Stimulated activated CD4-positive, alpha-beta T cell treated with anti-CD3 and anti-CD28 coated beads, Interleukin-15, amount 100 ng/mL, for 48 hours (primary cell): ENCODE measurements at places on chromosomes 5 and 9.

DNA sequence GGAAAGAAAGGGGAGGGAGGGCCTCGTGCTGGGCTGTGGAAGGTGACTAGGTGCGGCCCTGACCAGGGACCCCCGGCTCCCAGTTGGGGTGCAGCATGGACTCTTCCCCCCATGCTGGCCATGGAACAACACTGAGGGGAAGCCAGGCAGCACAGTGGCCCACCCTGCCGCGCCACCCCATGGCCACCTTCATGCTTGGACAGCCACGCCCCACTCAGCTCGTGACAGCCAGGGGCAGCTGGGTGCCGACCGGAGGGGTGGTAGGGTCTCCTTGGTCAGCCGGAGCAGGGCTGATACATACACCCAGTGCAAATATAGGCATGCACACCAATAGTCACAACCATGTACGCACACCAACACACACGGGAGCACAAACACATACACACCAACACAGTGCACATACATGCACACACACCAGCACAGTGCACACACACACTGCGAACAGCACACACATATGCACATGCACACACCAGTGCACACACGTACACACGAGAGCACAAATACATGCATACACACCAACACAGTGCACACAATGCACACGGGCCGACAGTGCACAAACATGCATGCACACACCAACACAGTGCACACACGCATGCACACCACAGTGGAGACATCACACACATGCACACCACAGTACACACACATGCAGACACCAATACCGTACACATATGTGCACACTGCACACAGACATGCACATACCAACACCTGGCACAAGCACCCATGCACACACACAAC is 8.3 kb downstream of the SOHLH1 start:
- no peak for DNase-seq

DNA sequence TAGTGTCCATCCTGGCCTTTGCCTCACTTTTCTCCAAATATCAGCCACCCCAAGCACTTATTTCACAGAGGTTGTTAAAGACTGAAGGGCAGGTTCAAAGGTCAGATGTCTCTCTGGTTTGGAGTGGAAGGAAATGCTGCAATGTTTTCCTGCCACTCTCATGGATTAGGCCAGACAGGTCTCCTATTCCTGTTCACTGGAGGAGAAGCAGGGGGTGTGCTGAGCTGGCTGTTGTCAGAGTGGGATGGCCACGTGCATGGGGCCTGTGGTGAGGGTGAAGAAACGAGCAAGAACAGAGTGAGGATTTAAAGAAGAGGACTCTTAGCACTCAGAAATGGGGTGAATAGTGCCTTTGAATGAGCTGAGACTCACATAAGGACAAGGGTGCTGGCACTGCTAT is 6.7 kb downstream of the TMEM8B start:
- no peak for DNase-seq

- DNase-seq, result no peak
These were observed 1.1 kb upstream of the GPSM1 start for GRCh38 chr9:136326061-136326760.

GRCh38 chr5:1476181-1476966 is 31.1 kb upstream of the SLC6A3 start:
- no peak for DNase-seq

GRCh38 chr5:761854-762710 is 22.4 kb downstream of the ZDHHC11B start:
- DNase-seq, result no peak

DNA sequence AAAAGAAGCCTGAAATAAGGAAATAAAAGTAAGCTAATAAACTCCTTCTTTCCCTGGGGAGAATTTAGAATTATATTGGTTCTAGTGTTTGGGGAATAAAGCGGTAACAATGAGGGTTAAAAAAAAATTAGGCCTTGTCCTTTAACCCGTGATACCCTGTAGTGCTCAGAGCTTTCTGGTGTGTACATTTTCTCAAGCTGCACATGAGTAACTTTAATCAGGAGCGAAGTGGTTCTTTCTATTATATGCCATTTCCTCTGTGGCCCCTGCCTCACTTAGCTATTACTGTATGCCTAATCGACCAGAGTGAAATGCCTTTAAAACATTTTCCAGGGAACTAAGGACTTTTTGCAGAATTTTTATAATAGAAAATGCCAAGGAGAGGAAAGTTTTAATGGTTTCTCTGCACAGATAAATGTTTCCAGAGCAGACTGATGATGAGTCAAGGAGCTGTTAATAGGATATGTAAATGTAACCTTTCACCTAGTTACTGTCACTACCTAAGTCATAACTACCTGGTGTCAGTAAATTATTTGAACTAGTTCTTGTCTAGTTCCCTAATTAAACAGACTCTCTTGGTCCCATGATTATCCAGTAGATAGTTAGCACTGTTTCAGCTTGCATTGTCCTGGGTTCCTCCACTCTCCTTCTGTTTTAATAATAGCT is 7.6 kb downstream of the PAM start:
- DNase-seq, result no peak

DNA sequence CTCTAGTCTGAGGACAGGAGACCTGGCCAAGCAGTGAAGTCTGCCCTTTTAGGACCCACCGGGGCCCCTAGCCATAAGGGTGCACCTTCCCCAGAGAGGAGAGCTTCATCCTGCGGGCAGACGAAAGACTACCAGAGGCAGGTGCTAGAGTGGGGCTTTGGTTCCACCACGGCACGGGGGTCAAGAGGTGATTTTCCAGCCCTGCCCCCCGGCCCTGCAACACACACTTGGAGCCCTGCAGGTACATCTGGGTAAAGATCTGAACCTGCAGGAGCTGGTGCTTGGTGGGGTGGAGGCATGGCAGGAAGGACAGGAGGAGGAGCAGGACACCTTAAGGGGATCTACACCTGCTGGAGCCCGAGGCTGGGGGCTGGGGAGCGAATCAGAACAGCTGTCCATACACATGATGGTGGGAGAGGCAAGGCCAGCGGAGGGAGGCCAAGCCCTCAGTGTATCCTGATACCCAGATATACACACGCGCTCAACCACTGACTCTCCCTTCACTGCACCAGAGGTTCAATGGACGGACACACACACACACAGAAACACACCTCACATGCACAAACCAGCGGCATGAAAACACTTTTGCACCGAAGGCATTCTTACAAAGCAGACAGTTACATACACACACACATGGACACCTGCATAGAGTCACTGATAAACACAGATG is 98.4 kb upstream of the MVB12B start:
- no peak for DNase-seq

GRCh38 chr9:123548741-123549545 is 192.9 kb downstream of the CRB2 start:
- DNase-seq, result peak; percentile 59

DNA sequence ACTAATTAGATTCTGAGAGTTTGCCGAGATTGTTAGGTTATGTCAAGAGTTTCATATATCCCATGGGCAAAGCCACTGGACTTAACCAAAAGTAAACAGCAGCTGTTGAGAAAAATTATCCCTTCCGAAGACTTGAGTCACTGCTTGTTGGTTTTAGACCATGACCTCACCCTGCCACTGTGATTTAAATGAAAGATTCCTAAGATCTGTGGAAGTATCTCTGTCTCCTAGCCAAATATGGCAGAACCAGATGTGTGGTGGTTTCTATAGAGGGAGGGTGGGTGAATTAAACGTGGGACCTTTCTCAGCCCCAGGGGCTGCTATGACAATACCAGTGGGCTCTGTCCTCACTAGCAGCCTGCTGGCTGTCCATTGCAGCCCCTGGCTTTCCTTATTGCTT is 19.3 kb downstream of the DMRT3 start:
- DNase-seq, result no peak

DNA sequence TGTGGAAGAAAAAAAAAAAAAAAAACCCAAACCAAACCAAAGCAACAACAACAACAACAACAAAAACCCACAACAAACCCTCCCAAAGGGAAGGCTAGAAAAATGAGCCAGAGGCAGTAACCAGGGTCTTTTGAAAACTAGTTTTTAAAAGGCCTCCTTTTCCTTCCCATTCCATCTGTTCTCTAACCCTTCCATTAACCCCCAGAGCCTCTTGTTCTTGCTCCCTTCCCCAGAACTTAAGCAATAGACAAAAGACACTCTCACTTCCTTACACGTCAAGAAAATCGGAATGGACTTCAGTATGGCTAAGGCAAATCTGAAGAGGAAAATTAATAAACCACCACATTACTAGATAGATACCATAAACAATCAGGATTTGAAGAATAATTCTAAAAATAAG is 292.8 kb downstream of the ARL15 start:
- no peak for DNase-seq

DNA sequence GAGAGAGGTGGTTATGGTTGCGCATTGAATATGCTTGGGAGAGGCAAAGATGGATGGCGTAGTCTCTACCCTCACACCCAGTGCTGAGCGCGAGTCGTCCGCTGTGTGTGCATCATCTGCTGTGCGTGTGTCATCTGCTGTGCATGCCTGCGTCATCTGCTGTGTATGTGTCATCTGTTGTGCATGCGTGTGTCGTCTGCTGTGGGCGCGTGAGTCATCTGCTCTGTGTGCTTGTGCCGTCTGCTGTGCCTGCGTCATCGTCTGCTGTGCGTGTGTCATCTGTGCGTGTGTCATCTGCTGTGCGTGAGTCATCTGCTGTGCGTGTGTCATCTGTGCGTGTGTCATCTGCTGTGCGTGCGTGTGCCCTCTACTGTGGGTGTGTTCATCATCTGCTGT is 68.0 kb upstream of the IRX4 start:
- DNase-seq, result no peak

DNA sequence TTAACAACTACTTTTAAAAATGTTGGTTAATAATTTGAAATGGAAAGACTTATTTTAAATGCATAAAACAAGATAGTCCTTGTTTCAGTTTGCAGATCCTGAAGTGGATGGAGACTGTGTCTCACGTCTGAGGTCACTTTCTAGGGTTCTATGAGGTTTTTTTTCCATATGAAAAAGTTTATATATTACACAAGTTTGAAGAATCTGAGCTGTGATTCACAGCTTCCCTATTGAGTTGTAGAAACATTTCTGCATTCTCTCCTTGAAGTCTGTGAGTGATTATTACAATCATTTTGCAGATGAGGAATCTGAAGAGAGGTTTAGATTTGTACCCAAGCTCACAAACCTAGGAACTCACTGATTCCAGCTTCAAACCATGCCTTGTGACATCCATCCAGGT is 442.5 kb upstream of the KLF4 start:
- DNase-seq, result no peak

- DNase-seq, result no peak
These were observed 186.3 kb downstream of the NR3C1 start for GRCh38 chr5:143217065-143217803.

DNA sequence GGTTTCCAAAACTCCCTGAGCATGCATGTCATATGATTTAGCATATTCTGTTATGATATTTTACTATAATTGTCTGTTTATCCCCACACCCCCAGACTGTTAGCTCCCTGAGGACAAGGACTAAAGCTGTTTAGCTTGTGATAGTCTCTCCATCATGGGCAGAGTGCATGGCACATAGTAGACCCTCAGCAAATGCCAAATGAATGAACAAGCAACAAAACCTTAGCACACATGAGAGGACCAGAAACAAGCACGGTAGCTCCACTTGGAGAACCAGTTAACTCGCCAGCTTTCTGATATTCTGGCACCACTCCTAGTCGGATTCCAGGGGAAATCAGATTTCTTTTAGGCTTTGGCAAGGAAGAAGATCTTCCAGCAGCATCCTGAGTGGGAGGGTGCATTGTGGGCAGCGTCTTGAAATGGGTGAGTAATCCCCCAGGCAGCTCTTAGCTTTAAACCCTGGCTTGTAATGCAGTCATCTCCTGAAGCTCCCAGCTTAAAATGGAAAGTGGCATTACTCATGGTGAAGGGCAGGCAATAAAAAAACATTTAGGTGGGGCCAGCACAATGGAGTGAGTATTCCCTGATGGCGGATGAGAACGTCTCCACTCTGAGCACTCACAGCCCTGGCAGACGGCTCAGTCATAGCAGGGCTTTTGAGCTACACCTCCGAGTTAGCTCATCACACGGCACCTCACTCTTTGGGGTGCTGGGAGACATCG is 41.1 kb downstream of the FGF1 start:
- DNase-seq, result no peak

DNA sequence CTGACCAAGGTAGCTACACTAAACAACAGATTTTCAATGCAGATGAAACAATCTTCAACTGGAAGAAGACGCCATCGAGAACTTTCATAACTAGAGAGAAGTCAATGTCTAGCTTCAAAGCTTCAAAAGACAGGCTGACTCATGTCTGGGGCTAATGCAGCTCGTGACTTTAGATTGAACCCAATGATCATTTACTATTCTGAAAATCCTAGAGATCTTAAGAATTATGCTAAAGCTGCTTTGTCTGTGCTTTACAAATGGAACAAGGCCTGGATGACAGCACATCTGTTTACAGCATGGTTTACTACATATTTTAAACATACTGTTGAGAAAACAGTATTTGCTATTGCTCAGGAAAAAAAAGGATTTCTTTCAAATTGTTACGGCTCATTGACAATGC is 54.9 kb downstream of the RICTOR start:
- DNase-seq, result no peak

GRCh38 chr5:50655810-50656205 is 10.6 kb upstream of the PARP8 start:
- no peak for DNase-seq

GRCh38 chr9:128341435-128341849 is 1.1 kb downstream of the SLC27A4 start:
- DNase-seq, result peak; percentile 59

GRCh38 chr9:26205261-26205660 is 527.0 kb upstream of the TUSC1 start:
- DNase-seq, result no peak

- DNase-seq, result no peak
These were observed 8.7 kb upstream of the SH3PXD2B start for GRCh38 chr5:172463031-172463430.

DNA sequence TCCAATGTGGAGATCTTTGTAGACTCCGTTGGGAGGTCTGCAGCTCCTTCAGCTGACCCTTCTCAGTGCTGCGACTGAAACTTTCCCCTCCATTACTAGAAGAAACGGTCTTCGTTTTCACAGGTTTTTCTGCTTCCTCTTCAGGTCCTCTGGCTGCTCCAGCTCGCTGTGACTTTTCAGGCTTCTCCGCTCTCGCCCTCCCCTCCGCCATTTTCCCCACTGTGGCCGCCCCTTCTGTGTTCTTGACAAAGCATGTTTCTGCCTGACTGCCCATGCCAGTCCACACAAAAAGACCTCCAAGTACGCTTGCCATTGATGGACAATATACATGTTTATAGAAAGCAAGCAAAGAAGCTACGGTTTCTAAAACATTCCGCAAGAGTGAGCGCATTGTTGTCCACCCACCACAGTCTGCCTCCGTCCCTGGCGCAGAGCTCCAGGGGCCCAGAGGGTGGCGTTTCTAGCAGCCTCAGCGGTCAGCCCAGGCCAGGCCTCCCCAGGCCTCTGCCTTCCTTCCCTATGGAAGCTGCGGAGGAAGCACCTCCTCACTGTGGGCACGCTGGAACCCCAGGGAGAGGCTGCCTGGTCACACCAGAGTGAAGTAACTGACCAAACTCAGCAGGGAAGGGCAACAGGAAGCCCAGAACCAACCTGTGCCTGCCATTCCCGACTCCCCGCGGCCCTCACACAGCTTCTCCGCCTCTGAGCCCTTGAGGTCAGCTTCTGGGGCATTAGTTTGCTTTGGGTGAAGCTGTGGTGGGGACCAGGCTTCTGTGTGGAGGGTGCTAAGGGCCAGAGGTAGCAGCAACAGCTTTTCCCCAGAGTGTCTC is 19.9 kb upstream of the S1PR3 start:
- DNase-seq, result no peak

- no peak for DNase-seq
These were observed 3.8 kb upstream of the FAM120A start for GRCh38 chr9:93447655-93448054.
